ENCODE measurements at places on chromosomes 1 and 21. TPM values are rescaled to one million over a fixed set of nuclear protein-coding genes. Genes with fewer than 3 reads are reported as not detected.

DNA sequence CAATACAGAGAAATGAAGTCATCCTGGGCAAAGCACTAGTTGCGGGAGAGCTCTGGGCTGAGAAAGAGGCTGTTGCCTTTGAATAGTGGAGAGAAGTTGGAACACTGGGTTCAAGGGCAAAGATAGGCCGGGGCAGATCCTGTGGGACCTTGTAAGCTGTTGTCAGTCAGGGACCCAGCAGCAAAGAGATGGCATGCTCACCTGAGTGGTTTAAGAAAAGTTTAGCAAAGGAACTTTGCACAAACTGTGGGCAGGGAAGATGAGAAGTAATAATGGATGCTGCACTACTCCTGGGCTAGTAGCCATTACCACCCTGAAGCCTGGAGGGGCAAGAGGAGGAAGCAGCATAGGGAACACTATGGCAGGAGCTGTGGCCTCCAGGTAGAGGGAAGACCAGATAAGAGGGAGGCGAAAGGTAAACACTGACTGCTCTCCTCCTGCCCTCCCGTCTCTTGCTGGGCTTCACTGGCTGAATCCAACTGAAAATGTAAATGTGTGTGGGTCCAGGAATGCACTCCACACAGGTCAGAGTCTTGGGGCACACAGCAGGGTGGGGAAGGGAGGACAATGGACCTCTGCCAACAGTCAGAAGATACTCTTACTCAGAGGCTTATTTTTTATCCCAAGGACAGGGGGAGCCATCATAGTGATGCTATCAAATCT is 129.2 kb downstream of the PLPP3 start:
- DNase-seq, result no peak

The SELP gene
- 0.84 TPM for polyA plus RNA-seq

- no peak for DNase-seq
These were observed at the start of gene FAM163A for GRCh38 chr1:179742717-179743678. TSS of gene FAM163A (plus strand) at chr1:179743291. CDS start at chr1:179813098, 69,807 bp downstream.

The TRAF3IP3 gene
- polyA plus RNA-seq, result 89.3 TPM

DNA sequence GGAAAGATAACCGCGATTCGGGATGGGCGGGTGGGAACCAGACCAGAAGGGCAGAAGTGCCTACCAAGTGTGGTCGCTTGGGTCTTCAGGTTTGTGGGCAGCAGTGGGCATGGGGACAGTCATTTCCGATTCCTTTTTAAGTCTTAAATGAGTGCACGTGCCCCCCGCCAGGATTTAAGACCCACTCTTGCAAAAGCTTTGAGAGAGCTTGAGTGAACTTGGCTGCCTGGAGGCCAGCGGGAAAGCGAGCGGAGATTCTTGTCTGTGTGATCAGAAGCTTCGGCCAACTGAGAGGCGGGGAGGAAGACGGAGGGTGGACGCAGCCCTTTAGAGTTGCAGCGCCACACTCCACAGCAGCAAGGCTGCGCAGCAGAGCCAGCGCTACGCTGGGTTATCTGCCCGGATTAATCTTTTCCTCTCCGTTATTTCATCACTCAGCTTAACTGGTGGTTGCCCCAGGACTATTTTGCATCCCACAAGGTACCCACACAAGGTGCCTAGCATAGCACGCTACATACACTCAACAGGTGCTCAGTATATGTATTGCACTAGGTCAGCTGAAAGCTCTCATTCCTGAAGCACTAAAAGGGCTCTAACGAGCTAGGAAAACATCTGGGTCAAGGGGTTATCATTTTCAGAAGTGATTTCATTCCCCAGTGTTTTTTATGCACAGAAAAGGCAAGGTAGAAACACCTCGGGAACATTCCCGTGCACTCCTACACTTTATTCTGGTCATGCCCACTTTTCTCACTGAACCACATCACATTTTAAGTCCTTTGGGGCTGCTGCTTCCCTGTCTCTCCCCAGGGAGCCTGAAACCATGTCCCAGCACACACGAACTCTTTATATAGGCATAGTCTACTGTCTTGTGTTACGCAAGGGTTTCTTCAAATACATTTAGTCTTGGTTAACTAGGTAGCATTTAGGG is 1.5 kb upstream of the BATF3 start:
- DNase-seq, result no peak

The CSTB gene
- 115 TPM for polyA plus RNA-seq

The MYOG gene
- not detected for polyA plus RNA-seq

DNA sequence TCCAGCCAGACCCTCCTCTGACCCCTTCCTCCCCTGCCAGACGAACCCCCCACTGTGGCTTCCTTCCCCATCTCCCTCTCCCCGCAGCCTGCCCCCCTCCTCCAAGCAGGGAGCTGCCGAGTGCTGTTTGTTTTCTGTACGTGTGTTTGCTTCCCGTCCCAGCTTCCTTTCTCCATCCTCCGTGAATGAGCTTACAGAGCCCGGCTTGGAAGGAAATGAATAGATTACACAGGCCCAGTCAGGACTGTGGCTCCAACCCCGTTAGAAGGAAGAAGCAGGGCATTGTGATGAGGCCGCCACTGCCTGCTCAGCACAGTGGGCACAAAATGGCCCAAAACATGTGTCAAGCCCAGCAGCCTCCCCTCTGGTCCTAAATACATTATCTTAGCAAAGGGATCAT is 123.2 kb downstream of the IGSF21 start:
- DNase-seq, result no peak

The ZMYND12 gene
- polyA plus RNA-seq, result 1.2 TPM

DNA sequence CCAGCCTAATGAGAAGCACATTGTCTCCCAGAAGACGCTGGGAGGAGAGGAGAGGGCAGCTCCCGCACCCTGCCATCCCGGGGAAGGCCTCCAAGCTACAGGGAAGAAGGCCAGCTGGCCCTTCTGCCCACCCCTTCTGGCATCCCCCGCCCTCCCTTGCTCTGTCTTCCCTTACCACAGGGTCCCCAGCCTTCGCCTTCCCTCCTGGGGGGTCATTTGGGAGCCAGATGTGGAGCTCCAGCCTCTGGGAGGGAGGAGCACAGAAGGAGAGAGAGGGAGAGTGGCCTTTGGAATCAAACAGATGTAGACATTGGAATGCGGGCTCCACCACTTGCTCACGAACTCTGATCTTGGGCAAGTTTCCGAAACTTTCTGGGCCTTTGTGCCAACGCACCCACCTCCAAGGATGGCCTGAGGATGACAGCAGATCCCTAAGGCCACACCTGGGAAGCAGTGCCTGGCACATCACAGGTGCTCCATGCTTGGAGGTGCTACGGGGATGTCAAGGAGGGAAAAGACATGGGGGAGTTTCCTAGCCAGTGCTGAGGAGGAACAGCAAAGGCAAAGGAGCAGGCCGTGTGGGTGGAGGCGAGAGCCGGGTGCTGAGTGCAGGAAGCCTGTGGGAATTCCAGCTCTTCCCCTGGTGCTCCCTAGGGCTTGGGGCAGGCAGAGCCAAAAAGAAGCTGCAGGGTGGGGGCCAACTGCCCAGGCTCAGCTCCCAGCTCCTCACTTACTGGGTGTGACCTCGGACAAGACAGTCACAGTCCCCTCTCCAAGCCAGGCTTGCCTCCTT is 23.1 kb upstream of the RSPO1 start:
- DNase-seq, result no peak

- DNase-seq, result no peak
These were observed 1.7 kb upstream of the GNG4 start for GRCh38 chr1:235651170-235651806.

- no peak for DNase-seq
These were observed 26.7 kb downstream of the SLAMF6 start for GRCh38 chr1:160496334-160496733.

DNA sequence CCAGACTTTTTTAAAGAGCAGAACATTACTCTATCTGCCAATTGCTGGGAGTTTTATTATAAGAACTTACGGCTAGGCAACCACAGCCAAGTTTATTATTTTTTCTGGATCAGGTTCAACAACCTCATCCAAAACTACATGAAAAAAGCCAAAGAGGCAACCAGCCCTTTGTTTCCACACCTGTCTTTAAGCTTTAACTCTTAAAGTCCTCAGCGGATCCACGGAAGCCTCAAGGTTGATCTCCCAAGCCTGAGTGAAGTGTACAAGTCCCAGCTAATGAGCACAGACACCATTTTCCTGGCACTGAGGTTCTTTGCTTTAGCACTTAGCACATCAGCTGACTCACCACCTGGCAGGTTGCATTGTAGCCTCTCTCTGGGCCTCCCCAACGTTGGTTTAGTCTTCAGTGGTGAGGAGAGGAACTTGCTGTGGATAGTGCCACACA is 143.1 kb downstream of the TGFBR3 start:
- no peak for DNase-seq

The GPR37L1 gene
- polyA plus RNA-seq, result 0.13 TPM

The PAPPA2 gene
- polyA plus RNA-seq, result not detected
